ENCODE measurements at places on chromosomes 16 and 17.

- DNase-seq = no peak
Measured at GRCh38 chr16:22955461-22956070, 141.6 kb downstream of the HS3ST2 start.

GRCh38 chr17:3956983-3957382 is 7.3 kb downstream of the ATP2A3 start:
- DNase-seq = no peak

DNA sequence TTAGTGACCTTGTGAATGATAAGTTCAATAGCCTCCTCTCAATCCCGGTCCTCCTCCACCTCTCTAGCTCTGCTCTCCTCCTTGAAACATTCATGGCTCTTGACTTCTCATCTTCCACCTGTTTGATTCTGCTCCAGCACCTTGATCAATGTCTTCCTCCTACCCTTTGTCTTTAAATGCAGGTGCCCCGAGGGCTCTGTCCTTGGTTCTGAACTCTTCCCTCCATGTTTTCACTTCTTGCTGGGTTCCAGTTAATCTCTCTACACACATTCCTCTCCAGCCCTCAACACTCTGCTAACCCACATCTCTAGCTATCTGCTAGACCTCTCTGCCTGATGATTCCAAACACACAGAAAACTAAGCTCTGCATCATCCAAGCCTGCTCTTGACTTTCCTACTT is 13.4 kb downstream of the CD300E start:
- no peak for DNase-seq

DNA sequence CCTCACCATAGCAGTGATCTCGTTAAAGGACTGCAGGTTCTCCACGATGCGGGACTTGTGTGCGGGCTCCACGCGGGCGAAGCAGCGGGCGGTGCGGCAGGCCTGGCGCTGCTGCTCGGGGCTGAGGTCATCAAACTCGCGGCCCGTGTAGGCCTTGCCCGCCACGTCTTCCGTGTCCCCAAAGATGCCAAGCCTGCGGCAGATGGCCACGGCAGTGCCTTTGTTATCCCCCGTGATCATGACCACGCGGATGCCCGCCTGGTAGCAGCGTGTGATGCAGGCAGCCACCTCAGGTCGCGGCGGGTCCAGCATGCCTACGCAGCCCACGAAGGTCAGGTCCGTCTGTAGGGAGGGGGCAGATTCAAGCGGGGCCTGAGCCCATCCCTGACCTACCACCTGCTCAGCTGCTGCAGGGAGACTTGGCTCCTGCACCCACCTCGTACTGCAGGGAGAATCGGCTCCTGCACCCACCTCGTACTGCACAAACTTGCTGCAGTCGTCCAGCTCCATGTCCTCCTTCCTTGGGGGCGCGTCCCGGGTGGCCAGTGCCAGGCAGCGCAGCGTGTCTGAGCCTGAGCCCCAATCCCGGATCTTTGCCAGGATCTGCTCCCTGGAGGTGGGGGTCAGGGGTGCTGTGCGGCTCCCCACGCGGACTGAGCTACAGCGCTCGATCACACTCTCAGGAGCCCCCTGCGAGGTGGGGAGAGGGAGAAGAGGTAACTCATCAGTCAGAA is 23.1 kb downstream of the ATP2A3 start:
- no peak for DNase-seq

- no peak for DNase-seq
Measured at GRCh38 chr16:72946474-72947194, 101.3 kb downstream of the ZFHX3 start.

GRCh38 chr17:77802811-77803220 is 155.7 kb upstream of the TNRC6C start:
- DNase-seq = no peak

- no peak for DNase-seq
Measured at GRCh38 chr17:43354371-43354770, 44.4 kb upstream of the ARL4D start.

GRCh38 chr16:88357317-88358022 is 25.3 kb upstream of the ZNF469 start:
- no peak for DNase-seq

DNA sequence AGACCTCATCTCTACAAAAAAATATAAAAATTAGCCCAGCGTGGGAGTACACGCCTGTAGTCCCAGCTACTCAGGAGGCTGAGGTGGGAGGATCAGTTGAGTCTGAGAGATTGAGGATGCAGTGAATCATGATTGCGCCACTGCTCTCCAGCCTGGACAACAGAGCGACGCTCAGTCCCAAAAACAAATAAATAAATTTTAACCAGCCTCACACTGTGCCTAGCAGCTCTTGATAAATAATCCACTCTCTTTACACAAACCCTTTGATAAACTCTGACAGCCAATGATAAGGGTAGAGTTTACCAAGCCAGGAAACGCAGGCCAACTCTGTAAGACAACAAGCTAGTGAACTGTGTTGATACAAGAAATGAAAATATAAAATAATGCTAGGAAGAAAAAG is 32.7 kb downstream of the LITAF start:
- DNase-seq = no peak

DNA sequence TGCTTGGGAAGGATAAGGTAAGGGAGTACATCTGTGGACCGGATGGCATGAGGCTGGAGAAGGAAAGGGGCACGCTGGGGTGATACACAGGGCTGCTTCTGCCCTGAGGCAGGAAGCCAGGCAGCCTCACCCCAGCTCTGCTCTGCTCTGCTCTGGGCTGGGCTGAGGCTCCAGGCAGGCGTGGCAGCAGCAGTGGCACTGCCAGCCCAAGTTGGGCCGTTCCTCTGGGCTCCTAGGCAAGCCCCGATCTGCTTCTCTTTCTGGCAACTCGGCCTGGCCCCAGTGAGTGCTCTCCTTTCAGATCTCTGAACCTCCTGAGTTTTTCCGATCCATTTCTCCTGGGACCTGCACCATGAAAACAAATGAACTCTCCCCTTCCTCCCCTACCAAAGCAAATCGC is 44.9 kb downstream of the VAC14 start:
- DNase-seq = no peak

DNA sequence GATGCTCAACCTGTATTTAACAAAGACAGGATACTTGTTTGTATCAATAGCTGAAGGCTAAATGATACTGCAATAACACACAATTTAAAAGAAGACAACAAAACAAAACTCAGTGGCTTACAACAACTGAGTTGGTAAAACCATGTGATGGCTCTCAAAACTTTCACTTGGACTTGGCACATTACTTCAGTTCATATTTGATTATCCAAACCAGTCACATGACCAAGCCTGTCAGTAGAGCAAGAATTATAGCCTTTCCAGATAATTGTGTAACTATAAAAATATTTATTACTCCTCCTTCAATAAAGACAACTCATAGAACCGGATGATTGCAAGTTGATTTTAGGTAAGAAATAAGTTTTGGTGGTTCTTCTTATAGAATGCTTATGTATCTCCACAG is 56.8 kb downstream of the NQO1 start:
- DNase-seq = no peak

DNA sequence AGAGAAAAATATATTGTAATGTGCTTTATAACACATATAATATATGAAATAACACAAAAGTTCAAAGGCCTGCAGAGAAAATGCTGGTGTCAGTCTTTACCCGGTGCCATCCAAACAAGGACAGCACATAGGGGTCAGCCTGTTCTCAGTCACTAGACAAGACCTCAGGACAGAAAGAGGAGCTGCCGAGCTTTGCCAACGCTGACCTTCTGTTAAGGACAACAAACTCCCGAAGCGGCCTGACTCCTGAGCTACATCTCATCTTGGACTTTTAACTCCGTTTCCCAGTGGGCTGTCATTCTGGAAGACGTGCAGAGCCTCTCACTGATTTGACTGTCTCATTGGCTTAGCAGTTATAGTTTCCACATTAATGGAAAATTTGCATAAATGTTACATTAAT is 6.9 kb downstream of the ELAC2 start:
- DNase-seq = no peak

DNA sequence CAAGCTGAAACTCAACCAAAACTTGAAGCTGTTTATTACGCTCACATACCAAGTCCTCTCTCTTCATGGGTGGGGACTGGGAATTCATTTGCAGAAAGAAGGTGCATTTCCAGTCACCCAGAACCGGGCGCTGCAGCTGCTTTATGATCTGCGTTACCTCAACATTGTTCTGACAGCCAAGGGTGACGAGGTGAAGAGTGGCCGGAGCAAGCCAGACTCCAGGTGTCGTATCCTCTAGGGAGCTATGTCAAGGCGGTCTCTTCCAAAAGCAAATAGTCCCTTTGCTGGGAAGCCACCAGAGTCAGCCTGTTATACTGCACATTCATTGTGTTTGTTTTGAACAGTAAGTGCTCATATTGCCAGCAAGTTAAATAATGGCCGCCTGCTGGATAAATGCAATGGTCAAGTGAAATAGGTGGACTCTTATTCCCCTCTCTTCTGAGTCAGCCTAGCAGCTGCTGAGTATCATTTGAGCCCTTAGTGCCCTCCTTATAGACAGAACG is 12.7 kb downstream of the COG1 start:
- DNase-seq = no peak

DNA sequence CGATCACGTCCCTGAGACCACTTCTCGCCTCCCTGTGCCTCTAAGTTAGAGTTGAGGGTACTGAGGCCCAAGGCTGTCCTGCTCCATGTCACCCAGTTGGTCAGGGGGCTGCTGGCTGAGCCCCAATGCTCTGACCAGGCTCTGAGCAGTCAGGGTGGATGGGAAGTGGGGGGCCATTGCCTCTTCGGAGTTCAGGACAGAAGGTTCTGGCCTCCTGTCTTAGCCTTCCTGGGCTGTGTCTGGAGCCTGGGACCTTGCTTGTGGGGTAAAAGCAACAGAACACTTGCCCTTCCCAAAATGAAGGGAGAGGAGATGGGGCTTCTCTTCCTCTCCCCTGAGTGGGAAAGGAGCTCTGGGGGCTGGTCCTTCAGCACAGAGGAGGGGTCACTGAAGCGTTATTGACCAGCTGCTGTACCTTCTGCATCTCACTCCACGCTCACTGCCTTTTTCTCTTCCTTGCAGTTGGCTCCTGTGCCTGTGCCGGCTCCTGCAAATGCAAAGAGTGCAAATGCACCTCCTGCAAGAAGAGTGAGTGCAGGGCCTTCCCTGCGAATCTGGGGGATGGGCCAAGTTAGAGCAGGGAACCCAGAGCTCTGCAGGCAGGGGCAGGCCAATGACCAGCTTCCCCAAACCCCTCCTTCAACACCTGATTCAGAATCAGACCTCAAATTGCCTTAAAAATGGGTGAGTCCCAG is 580 bp downstream of the MT1X start:
- DNase-seq = peak; percentile 19

DNA sequence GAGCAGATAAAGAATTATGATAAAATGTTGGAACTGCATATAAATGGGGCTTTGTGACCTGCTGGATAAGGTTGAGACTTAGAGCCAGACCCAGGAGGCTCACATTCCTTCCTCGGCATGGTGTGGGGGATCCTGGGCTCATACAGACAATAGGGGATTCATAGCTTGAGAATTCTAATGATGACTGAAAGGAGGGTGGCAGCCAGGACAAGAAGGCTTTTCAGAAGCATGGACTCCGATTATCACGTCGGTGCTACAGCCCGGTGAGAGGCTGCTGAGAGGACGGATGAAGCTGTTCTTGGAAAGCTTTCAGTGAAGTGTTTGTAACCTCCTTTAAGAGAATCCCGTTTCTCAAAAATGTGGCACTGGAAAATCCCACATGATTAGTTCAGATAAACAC is 167.2 kb downstream of the ANKFN1 start:
- no peak for DNase-seq

DNA sequence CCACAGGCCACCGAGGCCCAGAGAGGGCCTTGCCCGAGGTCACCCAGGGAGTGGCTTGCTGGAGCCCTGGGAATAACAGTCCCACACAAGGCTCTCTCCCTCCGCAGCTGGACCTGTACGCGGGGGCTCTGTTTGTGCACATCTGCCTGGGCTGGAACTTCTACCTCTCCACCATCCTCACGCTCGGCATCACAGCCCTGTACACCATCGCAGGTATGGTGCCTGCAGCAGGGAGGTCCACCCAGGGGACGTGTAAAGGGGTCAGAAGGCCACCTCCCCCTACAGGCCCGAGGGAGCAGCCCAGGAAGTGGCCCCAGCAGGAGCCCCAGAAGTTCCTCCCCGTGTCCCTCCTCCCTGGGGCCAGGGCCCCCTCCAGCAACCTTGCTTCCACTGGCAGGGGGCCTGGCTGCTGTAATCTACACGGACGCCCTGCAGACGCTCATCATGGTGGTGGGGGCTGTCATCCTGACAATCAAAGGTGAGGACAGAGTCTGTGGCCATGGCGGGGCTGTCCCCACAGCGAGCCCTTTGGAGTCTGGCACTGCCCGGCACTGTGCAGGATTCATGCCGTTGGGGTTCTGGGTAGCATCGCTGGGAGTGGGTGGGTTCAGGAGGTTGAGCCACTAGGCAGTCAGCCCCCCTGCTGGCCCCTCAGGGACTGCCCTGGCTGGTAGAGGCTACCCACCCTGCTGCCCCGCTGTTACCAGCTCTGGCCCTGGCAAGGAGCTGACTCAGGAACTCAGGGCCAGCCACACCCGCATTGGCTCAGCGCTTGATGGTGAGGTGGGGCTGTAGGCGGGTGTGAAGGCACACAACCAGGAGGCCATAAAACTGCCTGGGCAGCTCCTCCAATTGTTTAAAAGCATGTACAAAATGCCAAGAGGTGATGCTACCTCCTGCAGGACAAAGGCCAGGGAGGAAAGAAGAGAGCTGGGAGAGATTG is 17.3 kb downstream of the SLC5A10 start:
- DNase-seq = no peak

DNA sequence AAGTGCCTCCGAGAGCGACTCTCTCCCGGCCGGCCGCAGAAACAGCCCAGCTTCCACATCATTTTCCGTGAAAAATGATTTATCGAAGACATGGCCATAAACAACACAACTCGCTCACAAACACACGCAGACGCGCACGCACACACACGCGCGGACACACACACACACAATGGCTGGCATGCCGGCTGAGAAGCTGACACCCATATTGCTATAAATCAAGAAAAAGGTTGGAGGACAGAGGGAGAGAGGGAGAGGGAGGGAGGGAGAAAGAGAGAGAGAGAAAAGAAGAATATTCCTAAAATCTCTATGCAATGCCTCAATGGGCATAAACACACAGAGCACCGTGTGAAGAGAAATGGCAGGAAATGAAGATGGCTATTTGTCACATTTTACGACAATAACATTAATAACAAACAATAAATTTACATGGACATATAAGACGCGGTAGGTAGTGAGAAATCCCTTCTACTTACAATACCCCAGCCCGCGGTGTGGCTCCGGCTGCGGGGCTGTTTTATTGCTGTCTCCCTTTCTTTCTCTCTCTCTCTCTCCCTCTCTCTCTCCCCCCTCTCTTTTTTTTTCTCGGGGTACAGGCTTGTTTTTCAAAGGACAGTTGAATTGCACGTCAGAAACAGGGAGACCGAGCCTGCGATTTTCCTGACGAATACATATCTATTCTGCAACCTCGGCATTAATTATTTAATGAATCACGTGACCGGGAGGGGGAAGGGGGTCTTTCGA is 9.5 kb downstream of the HOXB4 start:
- DNase-seq = no peak

GRCh38 chr16:26961459-26961858 is 105.3 kb upstream of the C16orf82 start:
- no peak for DNase-seq

Measured in CD4-positive, alpha-beta T cell treated with Interleukin-6 for 4 hours (primary cell).